Fibroblast of the aortic adventitia (primary cell): ENCODE measurements at places on chromosomes 2 and 18. TPM values are rescaled to one million over a fixed set of nuclear protein-coding genes. Genes with fewer than 3 reads are reported as not detected.

DSG2 gene
- total RNA-seq: 4.2 and 5.6 TPM in 2 replicates

CDH20 gene
- 0.09 TPM in 1 of 2 replicates, not detected in the other for total RNA-seq

PJVK gene
- total RNA-seq: 1.6 and 2.3 TPM in 2 replicates

GALR1 gene
- under 0.01 TPM in 1 of 2 replicates, not detected in the other for total RNA-seq

SERPINE2 gene
- total RNA-seq: 252 and 1,159 TPM in 2 replicates

AQP12A gene
- not detected in 2 replicates for total RNA-seq

RAMP1 gene
- 3.1 and 3.4 TPM in 2 replicates for total RNA-seq

LCT gene
- total RNA-seq: not detected in 2 replicates

TUBA4B gene
- total RNA-seq: not detected in 2 replicates

MATN3 gene
- 0.82 and 1.1 TPM in 2 replicates for total RNA-seq

SNTG2 gene
- 0.09 TPM in 1 of 2 replicates, not detected in the other for total RNA-seq

DNAJB2 gene
- 28.0 and 41.7 TPM in 2 replicates for total RNA-seq
